ENCODE measurements at places on chromosomes 16 and 17. TPM values are rescaled to one million over a fixed set of nuclear protein-coding genes. Genes with fewer than 3 reads are reported as not detected.

Gene GCGR
- not detected for total RNA-seq

Gene NACA2
- not detected for total RNA-seq

DNA sequence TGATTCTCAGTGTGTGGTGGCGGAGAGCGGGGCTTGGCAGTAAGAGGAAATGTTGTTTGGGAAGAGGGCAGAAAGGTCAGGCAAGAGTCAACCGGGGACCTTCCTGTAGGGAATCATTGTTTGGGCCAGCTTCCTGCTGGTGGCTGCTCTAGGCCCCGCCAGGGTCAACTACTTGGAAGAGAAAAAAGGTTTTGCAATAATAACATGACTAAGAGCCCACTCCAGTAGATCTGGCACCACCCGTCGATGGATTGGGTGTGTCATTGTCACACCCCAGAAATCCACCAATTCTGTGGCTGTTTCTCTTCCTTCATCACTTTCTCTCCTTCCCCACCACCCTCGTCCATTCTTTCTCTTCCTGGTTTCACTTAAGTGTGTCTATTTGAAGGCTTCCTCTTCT lies 4.2 kb upstream of the KRT24 start:
- DNase-seq = no peak

- no peak for DNase-seq
Observed at GRCh38 chr17:351875-352420, 659 bp downstream of the RPH3AL start.

GRCh38 chr17:45371414-45372324 lies 54.8 kb upstream of the MAP3K14 start:
- no peak for DNase-seq

GRCh38 chr17:82445542-82445941 lies 5.0 kb downstream of the CYBC1 start:
- no peak for DNase-seq

Gene CACNG3
- total RNA-seq = not detected

GRCh38 chr17:50423553-50424159 lies 2.4 kb upstream of the ACSF2 start:
- no peak for DNase-seq

DNA sequence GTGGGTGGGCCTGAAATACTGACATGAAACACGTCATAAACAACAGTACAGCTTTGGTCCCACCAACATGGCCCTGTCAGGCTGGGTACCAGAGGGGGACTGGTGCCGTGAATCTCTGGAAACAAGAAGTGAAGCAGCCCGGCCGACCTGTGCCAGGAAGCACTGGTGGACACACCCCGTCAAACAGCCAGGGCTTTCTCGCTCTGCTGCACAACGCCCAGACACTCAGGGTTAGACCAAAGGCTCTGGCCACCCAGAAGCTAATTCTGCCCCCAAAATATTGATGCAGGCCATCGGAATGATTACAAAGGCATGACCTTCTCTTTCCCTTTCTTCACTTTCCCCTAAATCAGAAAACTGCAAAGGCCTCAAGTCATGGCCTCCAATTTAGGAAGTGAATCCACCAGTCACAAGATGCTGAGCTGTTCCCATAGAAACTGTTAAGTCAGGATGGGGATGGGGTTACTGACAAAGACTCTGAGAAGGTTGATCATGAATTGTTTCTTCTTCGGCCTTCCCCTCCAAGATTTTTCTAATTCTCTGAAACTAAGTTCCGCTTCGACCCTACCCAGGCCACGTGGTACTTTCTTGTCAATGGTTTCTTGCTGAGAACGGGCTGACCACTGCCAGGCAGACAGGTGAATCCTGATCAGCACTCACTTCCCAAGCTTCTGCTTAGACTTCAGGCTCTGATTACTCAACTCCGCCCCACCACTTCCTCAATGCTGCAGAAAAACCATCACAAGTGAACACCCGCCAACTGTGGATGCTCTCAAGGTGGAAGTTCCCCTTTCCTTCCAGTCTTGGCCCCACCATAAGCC lies 6.7 kb downstream of the PITPNA start:
- DNase-seq = no peak

Gene CDT1
- total RNA-seq = 133 TPM

Gene NOXO1
- total RNA-seq = not detected

Gene IL17C
- 0.43 TPM for total RNA-seq

Gene SERPINF2
- 0.23 TPM for total RNA-seq

DNA sequence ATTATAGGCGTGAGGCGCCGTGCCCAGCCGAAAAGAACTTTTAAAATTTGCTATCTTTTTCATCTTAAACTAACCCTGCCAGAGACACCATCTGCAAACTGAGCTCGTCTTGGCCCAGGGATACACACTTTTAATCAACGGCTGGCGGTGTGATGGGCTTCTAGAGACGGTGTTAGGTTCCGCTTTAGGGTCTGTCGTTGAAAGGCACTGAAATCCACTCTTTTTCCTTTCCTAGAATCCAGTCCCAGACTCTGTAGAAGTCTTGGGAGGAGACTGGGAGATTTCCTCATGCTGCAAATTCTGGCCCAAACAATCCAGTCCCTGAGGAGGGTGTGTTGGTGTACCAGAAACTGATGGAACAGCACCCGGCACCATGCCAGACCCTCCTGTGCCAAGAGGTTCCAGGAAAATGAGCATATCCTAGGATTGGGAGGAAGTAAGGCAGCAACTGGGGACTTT lies 52.0 kb upstream of the TEX2 start:
- no peak for DNase-seq

GRCh38 chr16:89202422-89203215 lies 2.3 kb upstream of the SLC22A31 start:
- DNase-seq = no peak

DNA sequence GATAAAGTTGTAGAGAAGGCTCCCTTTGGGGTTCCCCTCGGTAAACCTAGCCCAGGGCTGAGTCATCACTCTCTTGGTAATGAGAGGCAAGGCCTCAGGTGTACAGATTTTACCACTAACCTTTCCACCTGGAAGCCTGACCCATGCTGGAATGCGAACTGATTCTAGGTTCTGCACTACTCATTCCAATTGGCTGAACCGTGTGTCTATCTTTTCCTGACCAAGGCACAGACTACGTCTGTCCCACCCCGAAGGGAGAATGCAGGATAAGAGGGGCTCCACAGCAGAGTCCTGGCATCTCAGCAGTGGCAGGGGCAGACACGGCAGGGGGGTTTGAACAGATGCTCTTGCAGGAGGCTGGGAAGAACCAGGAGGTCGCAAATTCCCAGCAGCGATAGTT lies 65.4 kb upstream of the B4GALNT2 start:
- no peak for DNase-seq

- DNase-seq = no peak
Observed at GRCh38 chr17:5446786-5447185, 7.8 kb upstream of the C1QBP start.

- DNase-seq = no peak
Observed at GRCh38 chr16:4800290-4801041, 2.0 kb downstream of the ROGDI start.

DNA sequence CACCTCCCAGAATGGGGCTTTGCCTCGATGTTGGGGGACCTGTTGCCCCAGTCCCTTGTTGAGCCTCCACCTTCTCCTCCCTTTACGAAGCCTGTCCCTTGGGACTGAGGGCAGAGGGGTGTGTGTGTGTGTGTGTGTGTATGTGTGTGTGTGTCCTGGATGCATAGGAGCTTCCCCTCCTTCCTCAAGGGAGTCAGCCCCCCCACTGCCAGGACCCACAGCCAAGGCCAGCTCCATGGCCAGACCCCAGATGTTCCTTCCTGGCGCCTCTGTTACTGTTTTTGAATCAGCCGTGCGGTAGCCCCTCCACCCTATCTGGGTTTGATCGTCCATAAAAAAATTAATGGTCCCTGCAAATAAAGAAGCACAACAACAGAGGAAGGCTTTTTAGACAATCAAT lies 17.7 kb upstream of the DOK4 start:
- no peak for DNase-seq

Gene PPL
- total RNA-seq = not detected

Gene DYNLRB2
- not detected for total RNA-seq

All from activated CD4-positive, alpha-beta memory T cell treated with anti-CD3 and anti-CD28 coated beads, Interleukin-2, amount 10 ng/mL, durations not matched to agents 7 days and 5 days (primary cell).